ENCODE measurements at places on chromosomes 4 and X.

GRCh38 chr4:107120661-107121060 lies 84.5 kb upstream of the DKK2 start:
- no peaks in the 10 kb centered on the region for H3K36me3 ChIP-seq
- no peaks in the 10 kb centered on the region for H3K4me1 ChIP-seq
- H3K27me3 ChIP-seq = no peaks in the 10 kb centered on the region

- no peak for DNase-seq
- H3K4me1 ChIP-seq = no peaks in the 10 kb centered on the region
- no peak overlapping the region for H3K4me3 ChIP-seq
- no peak overlapping the region for H3K27ac ChIP-seq
- peaks cover 10% of the 10 kb centered on the region for H3K36me3 ChIP-seq
- peaks cover 11% of the 10 kb centered on the region for H3K27me3 ChIP-seq
Measured at GRCh38 chrX:627510-627981, 3.0 kb upstream of the SHOX start.

DNA sequence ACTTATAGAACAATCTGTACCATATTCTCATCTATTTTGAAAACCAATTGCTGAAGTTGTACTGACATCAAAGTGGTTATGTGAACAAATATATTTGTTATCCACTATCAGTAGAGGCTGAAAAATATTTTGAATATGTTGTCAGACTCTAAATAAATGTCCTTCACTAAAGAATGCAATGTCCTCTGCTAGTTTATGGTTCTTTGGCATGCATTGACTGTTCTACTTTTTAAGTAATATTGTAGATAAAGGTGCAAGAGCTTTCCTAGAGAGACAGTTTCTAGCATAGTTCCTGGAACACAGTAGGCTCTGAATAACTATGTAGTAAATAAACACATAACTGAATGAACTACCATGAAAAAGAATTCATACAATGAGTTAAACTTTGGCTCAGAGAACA lies 18.2 kb upstream of the COX7B2 start:
- no peaks in the 10 kb centered on the region for H3K36me3 ChIP-seq
- no peaks in the 10 kb centered on the region for H3K4me1 ChIP-seq
- no peak for DNase-seq
- no peak overlapping the region for H3K4me3 ChIP-seq
- H3K27ac ChIP-seq = no peak overlapping the region
- peaks cover 97% of the 10 kb centered on the region for H3K27me3 ChIP-seq

GRCh38 chr4:53185869-53186585 lies 179.8 kb downstream of the SCFD2 start:
- peak overlapping the region; percentile 25 for H3K27ac ChIP-seq
- no peak for DNase-seq
- peaks cover 17% of the 10 kb centered on the region for H3K4me1 ChIP-seq
- peaks cover 7% of the 10 kb centered on the region for H3K36me3 ChIP-seq
- H3K4me3 ChIP-seq = no peak overlapping the region
- no peaks in the 10 kb centered on the region for H3K27me3 ChIP-seq

- no peaks in the 10 kb centered on the region for H3K36me3 ChIP-seq
- peaks cover 60% of the 10 kb centered on the region for H3K27me3 ChIP-seq
- no peak within 1 kb of the TSS for H3K4me3 ChIP-seq
- no peak for DNase-seq
- H3K4me1 ChIP-seq = peaks cover 6% of the 10 kb centered on the region
Measured at GRCh38 chrX:15664487-15665444, at the start of gene CLTRN. Gene CLTRN, minus strand, starts transcription at chrX:15664805. Its CDS starts 30 bp downstream, at chrX:15664775.

- DNase-seq = no peak
- no peak overlapping the region for H3K27ac ChIP-seq
Measured at GRCh38 chr4:35315419-35315818, 928.9 kb downstream of the ARAP2 start.

DNA sequence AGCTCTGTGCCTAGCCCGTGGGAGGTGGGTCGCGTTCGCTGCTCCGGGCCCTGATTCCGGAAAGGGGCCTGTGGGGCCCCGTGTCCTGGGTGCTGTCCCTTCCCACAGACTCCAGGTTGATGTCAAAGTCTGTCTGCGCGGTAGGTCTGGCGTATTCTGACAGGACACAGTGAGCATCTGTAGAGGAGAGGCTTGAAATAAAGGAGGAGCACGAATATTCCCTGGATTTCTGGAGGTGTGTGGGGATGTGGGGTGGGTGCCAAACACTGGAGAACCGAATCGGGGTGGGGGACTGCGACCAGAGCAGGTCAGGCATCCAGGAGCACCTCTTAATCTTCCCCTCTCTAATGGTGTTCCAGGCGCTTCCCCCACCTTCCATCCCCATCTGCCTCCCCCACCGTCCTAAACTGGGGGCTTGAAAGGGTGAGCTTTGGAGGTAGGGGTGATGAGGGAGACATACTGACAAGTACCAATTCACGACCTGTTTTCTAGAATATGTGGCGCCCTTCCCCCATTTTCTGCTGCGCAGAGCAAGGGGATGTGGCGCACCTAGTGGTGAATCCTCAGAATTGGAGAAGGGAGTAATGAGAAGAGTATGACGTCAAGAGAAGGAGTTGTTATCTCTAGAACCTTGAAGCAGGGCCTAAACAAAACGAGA lies 877 bp downstream of the GPRASP1 start:
- H3K27me3 ChIP-seq = peaks cover 16% of the 10 kb centered on the region
- no peak overlapping the region for H3K4me3 ChIP-seq
- no peak for DNase-seq
- no peak overlapping the region for H3K27ac ChIP-seq
- H3K36me3 ChIP-seq = no peaks in the 10 kb centered on the region
- no peaks in the 10 kb centered on the region for H3K4me1 ChIP-seq

GRCh38 chr4:4185528-4185927 lies 41.2 kb downstream of the OTOP1 start:
- H3K27ac ChIP-seq = no peak overlapping the region
- H3K4me3 ChIP-seq = no peak overlapping the region
- no peak for DNase-seq
- H3K27me3 ChIP-seq = peaks cover 31% of the 10 kb centered on the region

DNA sequence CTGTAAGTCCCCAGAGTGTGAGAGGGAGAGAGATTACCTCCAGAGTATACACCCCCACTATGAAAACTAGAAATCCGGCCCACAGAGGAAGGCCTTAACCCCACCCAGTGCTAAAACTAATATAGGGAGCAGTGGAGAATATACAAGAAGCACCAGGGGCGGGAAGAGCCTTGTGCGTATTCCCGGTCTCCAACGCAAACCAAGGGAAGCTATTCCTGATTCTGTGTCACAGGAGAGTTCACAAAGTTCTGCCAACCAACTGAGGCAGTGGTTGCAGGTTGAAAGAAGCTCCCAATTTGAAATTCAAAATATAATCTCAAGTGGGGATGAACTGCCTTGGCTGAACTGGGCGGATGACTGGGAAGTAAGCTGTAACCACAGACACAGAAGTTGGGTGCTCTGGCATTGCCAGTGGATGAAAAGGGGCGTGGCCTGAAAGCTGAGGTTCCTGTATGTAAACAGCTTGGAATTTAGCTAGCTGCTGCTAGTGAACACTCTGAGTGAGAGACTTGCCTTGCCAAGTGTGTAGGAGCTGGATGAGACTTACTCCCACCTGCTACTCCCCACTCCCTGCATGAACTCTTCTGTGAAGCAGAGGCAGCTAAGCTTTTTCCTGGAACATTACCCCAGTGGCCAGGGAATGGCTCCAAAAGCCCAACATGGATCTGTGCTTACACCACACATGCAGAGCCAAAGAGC lies 32.7 kb downstream of the ELF2 start:
- H3K27ac ChIP-seq = no peak overlapping the region
- DNase-seq = peak; percentile 65
- no peak overlapping the region for H3K4me3 ChIP-seq
- no peaks in the 10 kb centered on the region for H3K36me3 ChIP-seq
- H3K4me1 ChIP-seq = peaks cover 16% of the 10 kb centered on the region
- no peaks in the 10 kb centered on the region for H3K27me3 ChIP-seq

DNA sequence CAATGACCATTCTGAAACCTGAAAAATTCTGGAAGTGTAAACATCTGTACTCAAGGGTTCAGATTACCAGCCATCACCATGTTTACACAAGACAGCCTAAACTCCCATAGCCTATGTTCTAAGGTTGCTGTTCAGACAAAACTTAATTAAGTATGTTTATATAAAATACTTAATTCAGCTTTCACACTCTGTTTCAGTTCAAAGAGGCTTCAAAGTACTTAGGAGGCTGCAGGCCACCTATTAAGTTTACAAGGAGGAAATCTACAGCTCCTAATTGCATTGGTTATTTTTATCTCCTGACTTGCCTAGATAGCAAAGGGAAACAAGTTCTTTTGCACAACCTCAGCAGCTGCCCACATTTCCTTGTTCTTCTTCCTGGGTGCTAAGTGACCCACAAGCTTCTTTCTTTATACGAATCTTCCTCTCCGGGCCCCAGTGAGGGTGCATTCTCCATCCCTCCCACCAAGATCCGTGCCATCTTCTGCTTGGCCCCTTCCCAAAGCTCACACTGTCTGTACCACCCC lies 2.0 kb downstream of the GAK start:
- peaks cover 30% of the 10 kb centered on the region for H3K4me1 ChIP-seq
- peak overlapping the region; percentile 93 for H3K27ac ChIP-seq
- no peaks in the 10 kb centered on the region for H3K36me3 ChIP-seq
- no peaks in the 10 kb centered on the region for H3K27me3 ChIP-seq

DNA sequence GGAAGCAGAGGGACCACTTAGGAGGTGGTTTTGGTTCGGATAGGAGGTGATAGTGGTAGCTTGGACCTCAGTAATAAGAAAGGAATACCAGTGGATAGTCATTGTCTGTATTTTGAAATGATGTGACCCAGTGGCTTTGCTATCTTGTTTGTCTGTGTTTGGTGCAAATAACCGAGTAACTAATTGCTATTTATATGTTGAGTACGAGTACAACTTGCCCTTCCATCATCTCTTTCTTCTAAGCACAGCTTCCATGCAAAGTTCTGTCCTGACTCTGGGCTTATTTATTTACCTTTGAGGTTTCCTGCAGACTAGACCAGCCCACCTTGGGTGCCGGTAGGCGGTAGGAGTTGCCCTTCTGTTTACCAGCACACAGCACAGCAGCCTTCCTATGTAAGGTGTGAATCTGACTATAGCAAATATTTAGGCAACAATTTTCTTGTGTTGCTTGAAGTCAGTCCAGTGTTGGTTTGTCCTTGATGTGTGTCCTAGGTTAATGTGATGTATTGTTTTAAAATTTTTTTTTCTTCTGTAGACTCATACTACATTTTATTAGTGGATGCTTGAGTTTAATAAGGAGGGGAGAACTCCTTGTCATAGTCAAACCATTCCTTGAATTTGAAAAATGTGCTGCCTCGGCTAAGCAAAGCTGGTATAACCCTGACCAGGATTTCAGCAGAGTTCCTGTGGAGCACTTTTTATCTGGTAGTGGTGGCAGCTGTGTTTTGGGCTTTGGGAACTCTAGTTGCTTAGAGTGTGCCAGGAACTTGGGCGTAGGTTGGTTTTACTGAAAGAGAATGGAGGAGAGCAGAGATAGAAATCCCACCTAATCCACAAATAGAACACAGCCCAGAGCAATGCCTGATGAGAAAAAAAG lies 21.9 kb downstream of the PTTG2 start:
- no peak for DNase-seq
- H3K4me1 ChIP-seq = peaks cover 9% of the 10 kb centered on the region
- H3K27ac ChIP-seq = no peak overlapping the region
- no peaks in the 10 kb centered on the region for H3K36me3 ChIP-seq

All from MCF 10A (cell line).